ENCODE measurements at places on chromosomes 6 and 20.

- DNase-seq, result no peak
Measured at GRCh38 chr6:158047127-158047518, 65.5 kb downstream of the SYNJ2 start.

DNA sequence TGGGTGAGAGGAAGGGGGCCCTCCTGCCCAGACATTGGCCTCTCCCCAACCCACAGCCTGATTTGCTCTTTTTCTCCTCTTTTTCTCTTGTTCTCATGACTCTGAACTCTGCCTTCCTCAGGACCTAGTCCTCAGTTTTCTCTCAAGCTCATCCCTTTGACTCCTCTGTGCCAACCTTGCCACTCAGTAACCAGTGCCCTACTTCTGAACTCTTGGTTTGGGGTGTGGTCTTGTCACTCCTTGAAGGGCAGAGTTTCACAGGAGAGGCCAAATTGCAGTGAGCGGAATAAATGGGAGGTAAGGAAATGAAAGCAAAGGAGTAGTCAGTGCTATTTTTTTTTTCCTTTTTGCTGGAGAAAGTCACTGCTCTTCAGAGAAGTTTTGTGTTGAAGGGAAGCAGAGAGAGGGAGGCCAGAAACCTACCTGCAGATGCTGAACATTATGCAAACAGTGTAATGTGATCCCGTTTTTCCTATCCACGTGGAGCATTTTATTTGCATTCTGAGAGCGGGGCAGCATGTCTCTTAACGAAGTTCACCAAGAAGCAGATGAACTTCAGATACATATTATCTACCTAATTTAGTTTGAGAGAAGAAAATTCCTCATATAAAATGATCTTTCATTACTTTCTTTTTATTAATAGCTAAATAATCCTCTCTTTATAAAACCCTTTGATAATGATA is 26.9 kb downstream of the CFAP61 start:
- DNase-seq, result no peak

DNA sequence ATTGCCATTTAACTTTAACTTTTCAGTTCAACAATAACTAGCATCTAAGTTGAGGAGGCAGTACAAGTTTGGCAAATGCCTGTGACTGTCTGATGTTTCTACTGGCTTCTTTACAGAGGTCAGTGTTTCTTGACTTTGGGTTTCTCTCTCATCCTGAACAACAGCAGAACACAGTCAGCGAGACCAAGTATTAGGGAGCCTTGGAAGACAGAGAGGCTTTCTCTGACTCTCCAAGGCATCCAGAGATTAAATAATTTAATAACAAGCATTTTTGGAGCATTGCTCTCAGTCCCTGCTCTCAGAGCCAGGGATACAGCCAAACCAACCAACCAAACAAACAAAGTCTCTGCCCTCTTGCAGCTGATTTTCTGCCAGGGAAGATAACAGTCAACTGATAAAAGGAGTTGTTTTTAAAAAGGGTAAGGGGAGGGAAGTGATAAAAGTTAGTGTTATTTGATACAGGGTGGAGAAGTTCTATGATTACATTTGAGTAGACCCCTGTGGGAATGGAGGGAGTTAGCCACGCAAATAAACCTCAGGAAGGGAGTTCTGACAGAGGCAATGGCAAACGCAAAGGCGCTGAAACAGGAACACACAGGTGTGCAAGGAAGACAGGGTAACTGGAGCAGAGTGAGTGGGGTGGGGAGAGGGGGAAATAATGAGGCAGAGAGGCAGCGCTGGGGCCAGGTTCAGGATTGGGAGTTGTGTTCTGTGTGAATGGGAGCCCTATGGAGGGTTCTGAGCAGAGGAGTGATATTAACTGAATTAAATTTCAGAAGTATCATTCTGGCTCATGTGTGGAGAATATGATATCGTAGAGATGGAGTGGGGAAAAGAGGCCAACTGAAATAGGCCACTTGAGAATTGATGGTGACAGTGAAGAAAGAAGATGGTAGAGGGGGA is 55.2 kb downstream of the SEL1L2 start:
- no peak for DNase-seq

DNA sequence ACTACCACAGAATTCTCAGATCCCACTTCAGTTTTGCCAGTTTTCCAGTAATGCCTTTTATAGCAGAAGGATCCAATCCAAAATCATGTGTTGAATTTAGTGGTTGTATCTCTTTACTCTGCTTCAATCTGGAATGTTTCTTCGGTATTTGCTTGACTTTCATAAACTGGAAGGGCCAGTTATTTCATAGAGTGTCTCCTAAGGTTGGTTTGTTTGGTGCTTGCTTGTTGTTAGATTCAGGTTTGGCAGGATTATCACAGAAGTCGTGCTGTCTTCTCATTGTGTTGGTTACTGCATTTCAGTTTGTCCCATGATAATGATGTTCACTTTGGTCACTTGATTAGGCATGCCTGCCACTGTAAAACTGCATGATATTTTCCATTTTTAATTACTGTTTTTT is 45.7 kb downstream of the TMEM200A start:
- no peak for DNase-seq

- DNase-seq, result peak; percentile 7
Measured at GRCh38 chr20:6623989-6624388, 143.5 kb upstream of the BMP2 start.

GRCh38 chr20:33570743-33571142 is 80.8 kb downstream of the CBFA2T2 start:
- DNase-seq, result no peak

- DNase-seq, result no peak
Measured at GRCh38 chr6:53233309-53233708, 84.7 kb upstream of the GCM1 start.

DNA sequence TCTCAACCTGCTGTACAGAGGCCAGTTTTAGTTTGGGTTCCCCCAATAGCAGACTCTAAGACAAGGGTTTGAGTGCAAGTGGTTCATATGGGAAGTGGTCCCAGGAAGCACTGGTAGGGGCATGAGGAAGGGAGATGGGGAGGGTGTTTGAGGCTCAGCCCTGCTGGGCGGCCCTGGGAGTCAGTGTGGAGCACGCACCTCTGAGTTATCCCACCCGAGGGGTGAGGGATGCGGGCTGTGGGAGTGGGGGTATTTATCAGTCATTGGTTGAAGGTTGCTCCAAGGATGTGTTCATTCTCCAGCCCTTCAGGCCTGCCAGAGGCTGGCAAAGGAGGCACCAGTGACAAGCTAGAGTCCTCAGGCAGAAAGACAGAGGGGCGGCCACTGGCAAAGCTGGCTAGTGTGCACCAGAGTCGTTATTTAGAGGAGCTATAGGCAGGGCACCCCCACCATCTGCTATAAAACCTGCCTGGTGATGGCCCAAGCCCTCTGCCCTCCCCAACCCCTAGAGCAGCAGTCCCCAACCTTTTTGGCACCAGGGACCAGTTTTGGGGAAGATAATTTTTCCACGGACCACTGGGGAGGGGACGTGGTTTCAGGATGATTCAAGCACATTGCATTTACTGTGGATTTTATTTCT is 16.5 kb downstream of the PXMP4 start:
- no peak for DNase-seq

- no peak for DNase-seq
Measured at GRCh38 chr6:31630177-31630934, 9.8 kb downstream of the PRRC2A start.

- DNase-seq, result no peak
Measured at GRCh38 chr6:112749673-112750072, 402.5 kb downstream of the RFPL4B start.

GRCh38 chr20:59159493-59160376 is 3.9 kb upstream of the ZNF831 start:
- DNase-seq, result no peak

GRCh38 chr6:79628466-79629288 is 2.5 kb upstream of the SH3BGRL2 start:
- no peak for DNase-seq

DNA sequence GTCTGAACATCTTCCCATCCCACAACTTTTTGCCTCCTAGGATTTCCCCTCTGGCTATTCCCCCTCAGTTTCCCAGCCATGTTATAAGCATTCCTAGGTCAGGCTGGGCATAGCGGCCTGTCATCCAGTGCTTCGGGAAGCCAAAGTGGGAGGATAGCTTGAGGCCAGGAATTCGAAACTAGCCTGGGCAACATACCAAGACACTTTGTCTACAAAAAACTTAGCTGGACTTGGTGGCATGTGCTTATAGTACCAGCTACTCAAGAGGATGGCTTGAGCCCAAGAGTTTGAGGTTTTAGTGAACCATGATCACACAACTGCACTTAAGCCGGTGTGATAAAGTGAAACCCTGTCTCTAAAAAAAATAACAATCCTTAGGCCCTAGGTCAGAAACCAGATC is 447.4 kb downstream of the KIF16B start:
- no peak for DNase-seq

GRCh38 chr20:3777381-3777715 is 3.9 kb downstream of the SPEF1 start:
- DNase-seq, result no peak

- no peak for DNase-seq
Measured at GRCh38 chr6:8223678-8224077, 121.3 kb upstream of the EEF1E1 start.

GRCh38 chr6:168244961-168245551 is 74.5 kb downstream of the DACT2 start:
- no peak for DNase-seq

DNA sequence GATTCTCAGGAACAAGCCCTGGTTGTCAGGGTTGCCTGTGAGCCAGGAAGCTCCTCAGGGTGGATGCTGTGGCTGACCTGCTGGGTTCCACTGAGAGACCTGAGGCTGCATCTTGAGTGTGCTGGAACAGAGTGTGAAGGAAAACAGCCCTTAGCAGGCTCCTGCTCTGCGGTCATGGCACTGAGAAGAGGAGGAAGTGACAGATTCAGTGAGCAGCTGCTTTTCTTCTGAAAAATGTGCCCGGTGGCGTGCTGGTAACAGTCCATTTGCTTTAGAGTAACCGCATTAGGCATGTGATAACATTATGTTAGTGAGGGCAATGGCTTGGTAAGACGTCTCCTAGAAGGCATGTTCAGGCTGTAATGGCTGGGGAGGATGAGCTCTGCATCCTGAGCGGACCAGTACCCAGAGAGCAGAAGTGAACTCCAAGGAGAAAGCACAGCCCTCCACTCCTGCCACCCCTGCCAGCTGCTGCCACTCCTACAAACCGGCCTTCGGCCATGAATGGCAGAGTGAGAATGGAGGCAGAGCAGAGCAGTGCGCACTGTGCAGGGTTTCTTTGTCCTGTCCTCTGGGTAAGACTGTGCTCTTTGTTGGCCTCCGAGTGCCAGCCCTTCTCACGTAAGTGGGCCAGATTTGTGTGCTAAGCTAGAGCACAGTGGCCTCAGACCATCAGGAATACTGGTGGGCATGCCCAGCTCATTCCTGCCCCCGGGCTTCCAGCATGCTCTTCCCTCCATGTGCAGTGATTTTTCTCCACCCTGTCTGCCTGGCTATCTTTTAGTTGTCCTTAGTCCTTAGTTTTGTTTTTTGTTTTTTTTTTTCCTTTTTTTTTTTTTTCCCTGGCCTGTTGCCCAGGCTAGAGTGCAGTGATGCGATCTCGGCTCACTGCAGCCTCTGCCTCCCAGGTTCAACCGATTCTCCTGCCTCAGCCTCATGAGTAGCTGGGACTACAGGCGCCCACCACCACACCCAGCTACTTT is 98.1 kb upstream of the VSTM2L start:
- DNase-seq, result no peak

- DNase-seq, result no peak
Measured at GRCh38 chr20:62052336-62052841, 13.3 kb downstream of the TAF4 start.

DNA sequence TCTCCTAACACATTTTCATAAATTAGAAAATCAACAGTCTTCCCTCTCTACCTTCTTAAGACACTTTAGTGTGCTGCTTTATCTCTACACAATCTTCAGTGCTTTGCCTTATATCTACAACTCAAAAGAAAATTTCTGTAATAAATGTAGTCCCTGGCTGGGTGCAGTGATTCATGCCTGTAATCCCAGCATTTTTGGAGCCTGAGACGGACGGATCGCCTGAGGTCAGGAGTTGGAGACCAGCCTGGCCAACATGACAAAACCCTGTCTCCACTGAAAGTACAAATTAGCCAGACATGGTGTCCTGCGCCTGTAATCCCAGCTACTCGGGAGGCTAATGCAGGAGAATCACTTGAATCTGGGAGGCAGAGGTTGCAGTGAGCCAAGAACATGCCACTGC is 9.7 kb upstream of the EDN1 start:
- DNase-seq, result no peak

GRCh38 chr6:1890071-1890470 is 280.4 kb downstream of the FOXC1 start:
- no peak for DNase-seq

DNA sequence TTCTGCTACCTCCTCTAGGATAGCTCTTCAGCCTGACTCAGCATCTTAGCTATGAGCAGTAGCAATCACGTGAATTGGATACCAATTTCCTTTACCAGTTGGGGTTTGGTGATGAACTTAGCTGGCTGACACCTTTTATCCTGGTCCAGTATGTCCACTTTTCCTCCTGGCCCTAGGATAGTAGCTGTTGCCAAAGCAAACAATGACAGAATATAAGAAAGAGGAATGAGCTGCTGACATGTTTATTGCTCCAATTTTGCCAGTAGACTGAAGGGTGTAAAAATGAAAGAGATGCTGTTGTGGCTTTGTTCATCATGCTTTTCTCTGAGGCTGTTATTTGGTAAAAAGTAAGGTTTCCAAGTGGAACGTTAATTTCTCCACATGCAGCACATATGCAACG is 168.3 kb upstream of the JAG1 start:
- DNase-seq, result no peak

GRCh38 chr6:138719744-138720143 is 53.8 kb upstream of the CCDC28A start:
- no peak for DNase-seq

- no peak for DNase-seq
Measured at GRCh38 chr6:120026791-120027190, 677.2 kb upstream of the MAN1A1 start.

GRCh38 chr6:90221403-90221802 is 75.2 kb downstream of the BACH2 start:
- DNase-seq, result no peak

DNA sequence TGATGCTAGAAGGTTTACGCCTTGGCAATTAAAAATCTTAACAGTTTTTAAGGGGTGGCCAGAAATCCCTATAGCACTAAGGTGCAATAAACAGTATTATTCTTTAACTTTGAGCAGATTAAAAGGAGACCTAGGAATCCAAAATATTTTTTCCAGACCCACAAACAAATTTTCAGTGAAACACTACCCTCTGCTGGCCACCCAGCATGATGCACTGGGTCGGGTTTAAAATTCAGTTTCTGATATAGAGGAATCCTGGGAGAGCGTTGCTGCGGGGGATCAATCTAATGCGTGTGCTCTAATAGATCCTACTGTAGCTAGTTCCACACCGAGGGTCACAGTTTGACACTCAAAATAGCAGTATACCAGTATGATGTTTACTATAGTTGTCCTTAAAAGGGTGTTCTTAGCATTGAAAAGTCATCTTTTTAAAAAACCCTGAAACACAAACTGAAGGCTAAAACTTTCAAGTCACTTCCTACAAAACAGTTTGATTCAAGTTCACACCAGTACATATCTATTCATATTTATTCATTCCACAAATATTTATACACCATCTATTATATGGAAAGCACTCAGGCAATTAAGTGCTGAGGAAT is 10.2 kb downstream of the UBE3D start:
- DNase-seq, result peak; percentile 55

GRCh38 chr20:24954566-24954965 is 5.5 kb downstream of the CST7 start:
- no peak for DNase-seq

GRCh38 chr6:170199716-170200115 is 91.2 kb downstream of the DLL1 start:
- DNase-seq, result no peak

Measured in nephron progenitor cell (in vitro differentiated cells).